Right lobe of liver (tissue), 6 donors: ENCODE measurements at places on chromosomes 12 and 14.

DNA sequence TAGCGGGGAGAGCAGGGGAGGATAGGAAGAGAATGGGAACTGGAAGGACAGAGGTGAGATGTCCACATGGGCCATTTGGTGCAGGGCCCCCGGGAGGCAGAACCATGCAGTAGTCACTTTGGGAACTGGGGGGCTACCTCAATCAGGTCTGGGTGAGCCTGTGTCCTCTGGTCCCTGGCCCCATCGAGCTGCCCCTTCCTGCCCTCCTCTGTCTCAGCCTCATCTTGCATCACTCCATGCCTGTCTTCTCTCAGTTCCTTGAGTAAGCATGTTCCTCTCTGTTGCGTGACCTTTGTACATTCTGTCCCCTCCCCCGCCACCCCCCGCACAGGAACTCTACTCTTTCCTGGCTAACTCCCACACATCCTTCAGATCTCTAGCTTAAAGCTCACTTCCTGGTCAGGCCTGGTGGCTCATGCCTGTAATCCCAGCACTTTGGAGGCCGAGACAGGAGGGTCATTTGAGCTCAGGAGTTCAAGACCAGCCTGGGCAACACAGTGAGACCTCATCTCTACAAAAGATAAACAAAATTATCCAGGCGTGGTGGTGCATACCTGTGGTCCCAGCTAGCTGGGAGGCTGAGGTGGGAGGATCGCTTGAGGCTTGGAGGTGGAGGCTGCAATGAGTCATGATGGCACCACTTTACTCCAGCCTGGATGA is 23.2 kb downstream of the FOS start:
- H3K4me1 ChIP-seq, result no peaks in the 10 kb centered on the region
- no peak overlapping the region for H3K4me3 ChIP-seq
- H3K36me3 ChIP-seq, result no peaks in the 10 kb centered on the region
- H3K27ac ChIP-seq, result peak overlapping the region; percentile 29
- no peak for DNase-seq

- no peak for DNase-seq
- H3K4me1 ChIP-seq, result no peaks in the 10 kb centered on the region
- H3K27ac ChIP-seq, result no peak overlapping the region
- no peaks in the 10 kb centered on the region for H3K36me3 ChIP-seq
- no peak overlapping the region for H3K4me3 ChIP-seq
Measured at GRCh38 chr12:82019533-82019932, 260.4 kb upstream of the PPFIA2 start.

- no peak overlapping the region for H3K4me3 ChIP-seq
- no peak for DNase-seq
- H3K36me3 ChIP-seq, result no peaks in the 10 kb centered on the region
- H3K4me1 ChIP-seq, result no peaks in the 10 kb centered on the region
Measured at GRCh38 chr14:32217301-32217700, 14.2 kb upstream of the RNU6-8 start.

DNA sequence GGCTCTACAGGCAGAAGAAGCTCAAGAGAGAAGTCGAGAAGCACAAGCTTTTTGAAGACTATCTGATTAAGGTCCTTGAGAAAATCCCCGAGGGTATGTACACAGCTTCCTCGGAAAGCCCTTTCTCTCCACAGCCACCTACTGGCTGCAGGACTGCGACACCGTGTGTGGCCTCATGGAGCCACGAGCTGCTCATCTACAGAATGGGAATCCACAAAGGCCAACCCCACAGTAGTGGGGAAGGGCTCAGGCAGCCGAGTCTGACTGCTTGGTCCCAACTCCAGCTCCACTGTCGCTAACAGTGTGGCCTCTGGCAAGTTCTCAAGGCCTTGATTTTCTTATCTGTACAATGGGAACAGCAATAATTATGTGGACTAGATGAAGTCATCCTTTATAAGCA is 2.5 kb downstream of the CCDC197 start:
- H3K27me3 ChIP-seq, result no peaks in the 10 kb centered on the region
- H3K4me3 ChIP-seq, result no peak overlapping the region
- no peaks in the 10 kb centered on the region for H3K36me3 ChIP-seq
- H3K27ac ChIP-seq, result no peak overlapping the region
- no peak for DNase-seq

- no peak for DNase-seq
- H3K4me3 ChIP-seq, result no peak overlapping the region
- no peaks in the 10 kb centered on the region for H3K36me3 ChIP-seq
- H3K27ac ChIP-seq, result no peak overlapping the region
- H3K27me3 ChIP-seq, result no peaks in the 10 kb centered on the region
Measured at GRCh38 chr14:56160088-56160487, 41.9 kb downstream of the PELI2 start.
